Activated T-helper 17 cell treated with anti-CD3 and anti-CD28 coated beads, Interleukin-2, amount 50 U/mL, for 72 hours (primary cell): ENCODE measurements at places on chromosomes 1 and 21. TPM values are rescaled to one million over a fixed set of nuclear protein-coding genes. Genes with fewer than 3 reads are reported as not detected.

DNA sequence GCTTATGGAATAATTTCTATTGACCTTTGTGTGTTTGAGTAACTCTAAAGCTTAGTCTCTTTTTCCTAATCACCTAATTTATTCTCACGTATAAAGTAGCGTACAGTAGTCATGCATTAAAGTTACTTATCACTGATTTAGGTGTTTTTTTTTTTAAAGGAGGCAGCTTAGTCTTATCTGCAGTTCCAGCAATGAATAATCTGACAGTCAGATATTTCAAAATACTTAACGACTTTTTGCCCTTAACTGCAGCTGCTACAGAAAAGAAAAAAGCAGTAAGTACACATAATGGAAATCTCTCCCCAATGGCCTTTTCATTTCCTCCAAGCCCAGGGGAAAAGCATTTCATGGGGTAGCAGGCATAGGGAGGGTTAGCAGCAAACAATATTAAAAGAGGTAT, 54.6 kb downstream of the SLC35F3 start:
- ATAC-seq = no peak

Gene ISG20L2
- total RNA-seq = 38.8 TPM

GRCh38 chr1:74343216-74343615, 108.0 kb downstream of the TNNI3K start:
- no peak for ATAC-seq

Gene RIPPLY3
- 0.48 TPM for total RNA-seq

- no peak for ATAC-seq
Measured at GRCh38 chr1:230905733-230906132, 37.4 kb upstream of the C1orf198 start.

- ATAC-seq = no peak
Measured at GRCh38 chr21:44548922-44549321, 2.4 kb downstream of the KRTAP10-2 start.

Gene PLA2G2C
- total RNA-seq = 0.06 TPM
